ENCODE measurements at places on chromosomes 2 and 18.

DNA sequence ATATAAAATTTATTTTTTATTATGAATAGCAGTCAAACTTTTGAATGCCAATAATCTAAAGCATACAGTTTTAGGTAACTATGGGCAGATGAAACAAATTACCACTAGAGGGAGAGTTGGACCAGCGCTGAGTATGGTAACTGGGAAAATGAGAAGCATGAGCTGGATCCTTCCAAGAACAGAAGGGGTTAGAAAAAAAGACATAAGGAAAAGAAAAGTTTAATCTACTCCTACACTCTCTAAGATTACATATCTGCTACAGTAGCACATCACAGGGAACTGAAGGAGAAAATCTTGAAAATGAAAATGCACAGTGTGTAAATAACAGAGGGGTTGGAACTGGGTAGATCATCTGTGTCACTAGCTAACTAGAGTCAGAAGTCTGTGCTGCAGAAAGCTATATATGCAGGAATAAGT, 15.5 kb downstream of the REG3G start:
- no peak for DNase-seq

GRCh38 chr18:3624935-3625741, 175.2 kb downstream of the TGIF1 start:
- peak; percentile 76 for DNase-seq

- no peak for DNase-seq
Measured at GRCh38 chr2:199989822-199990221, 34.4 kb downstream of the MAIP1 start.

DNA sequence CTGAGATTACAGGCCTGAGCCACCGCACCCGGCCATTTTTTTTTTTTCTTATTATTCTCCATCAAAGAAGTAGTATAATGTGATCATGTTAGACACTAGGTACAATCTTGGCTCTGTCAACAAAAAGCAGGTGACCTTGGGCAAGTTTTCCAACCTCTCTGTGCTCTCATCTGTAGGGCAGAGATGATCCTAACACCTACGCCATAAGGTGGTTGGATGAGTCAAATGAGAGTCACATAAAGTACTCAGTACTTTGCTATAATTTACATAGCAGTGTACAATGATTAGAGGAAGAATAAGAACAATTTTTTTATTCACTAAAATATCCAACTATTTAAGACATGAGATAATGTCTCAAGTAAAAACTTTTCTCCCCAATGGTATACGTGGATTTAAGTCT, 128.6 kb downstream of the TGIF1 start:
- no peak for DNase-seq

DNA sequence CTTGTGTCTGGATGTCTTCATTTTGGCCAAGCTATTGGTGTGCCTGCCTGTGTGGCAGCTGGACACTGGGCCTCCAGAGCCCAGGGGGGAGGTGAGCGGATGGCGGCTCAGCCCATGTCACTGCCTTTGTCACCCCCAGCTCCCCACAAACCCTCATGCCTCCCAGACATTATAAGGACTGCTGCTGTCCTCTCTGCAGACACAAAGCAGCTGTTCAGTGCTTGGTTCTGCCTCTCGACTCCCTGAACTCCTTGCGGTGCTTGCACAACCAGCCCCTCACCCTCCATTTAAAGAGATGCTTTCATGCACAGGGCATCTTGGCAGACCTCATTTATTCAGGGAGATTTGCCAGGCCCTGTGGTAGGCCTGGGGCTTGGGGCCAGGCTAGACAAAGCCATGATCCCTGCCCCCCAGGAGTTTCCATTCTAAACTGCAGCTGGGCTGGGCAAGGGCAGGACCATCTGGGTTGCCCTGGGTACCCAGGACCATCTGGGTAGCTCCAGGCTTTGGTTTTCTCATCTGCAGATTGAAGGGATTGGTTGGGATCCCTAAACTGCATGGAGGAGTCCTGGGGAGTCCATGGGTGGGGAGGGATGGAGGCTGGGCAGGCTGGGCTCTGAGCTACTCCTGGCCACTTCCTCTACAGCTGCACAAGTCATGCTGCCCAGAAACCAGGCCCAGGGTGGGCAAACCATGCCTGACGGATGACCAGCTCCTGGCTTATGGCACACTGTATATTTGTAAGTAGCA, 168.5 kb downstream of the CELF4 start:
- no peak for DNase-seq

GRCh38 chr18:37346048-37346447, 219.6 kb downstream of the CELF4 start:
- DNase-seq, result no peak

DNA sequence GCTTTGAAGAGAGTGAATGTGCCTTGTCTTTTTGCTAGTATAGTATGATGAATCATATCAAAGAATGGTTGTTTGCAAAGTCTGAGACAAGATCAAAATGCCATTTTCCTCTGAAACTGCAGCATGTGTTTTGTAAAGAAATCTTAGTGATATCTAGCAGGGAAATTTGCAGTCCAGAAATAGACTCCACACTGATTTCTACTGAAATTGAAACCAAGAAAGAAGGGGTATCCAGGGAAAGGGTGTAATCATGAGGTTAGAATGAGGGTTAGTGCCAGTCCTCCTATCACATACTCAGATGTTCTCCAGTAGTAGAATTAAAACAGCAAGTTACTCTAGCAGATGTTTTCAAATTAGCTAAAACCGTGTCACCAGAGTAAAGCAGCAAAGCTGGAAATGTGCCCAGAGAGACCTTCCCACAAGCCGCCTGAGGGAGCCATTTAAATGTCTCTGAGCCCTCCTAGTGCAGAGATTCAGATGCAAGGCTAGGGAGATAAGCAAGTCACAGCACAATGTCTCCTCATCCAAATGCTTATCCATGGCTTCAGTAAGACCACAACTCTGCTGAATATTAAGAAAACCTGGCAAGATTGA, 4.9 kb downstream of the DLGAP1 start:
- DNase-seq, result no peak

- DNase-seq, result peak; percentile 33
Measured at GRCh38 chr18:44927127-44927849, 246.6 kb downstream of the SETBP1 start.

- no peak for DNase-seq
Measured at GRCh38 chr18:36398419-36398818, 100.9 kb downstream of the FHOD3 start.

GRCh38 chr2:206230060-206230762, 44.3 kb upstream of the ZDBF2 start:
- DNase-seq, result no peak

GRCh38 chr2:176575237-176575744, 306.0 kb downstream of the MTX2 start:
- DNase-seq, result no peak

DNA sequence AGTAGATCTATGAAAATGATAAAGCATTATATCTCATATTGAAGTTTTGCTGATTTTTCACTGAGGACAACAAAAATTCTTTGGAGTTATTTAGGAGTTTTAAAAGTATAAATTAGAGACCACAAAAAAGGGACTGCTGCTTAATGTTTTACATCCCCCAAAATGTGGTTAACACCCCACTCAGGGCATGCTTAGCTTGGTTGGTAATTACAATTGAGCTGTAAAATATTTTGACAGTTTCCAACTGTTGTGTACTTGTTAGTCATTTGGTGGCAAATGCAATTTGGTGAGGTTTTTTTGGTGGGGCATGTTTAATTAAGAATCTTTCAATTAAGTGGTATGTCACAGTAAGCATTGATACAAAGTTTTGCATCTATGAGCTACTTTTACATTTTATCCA, 137.3 kb upstream of the OTX1 start:
- no peak for DNase-seq

DNA sequence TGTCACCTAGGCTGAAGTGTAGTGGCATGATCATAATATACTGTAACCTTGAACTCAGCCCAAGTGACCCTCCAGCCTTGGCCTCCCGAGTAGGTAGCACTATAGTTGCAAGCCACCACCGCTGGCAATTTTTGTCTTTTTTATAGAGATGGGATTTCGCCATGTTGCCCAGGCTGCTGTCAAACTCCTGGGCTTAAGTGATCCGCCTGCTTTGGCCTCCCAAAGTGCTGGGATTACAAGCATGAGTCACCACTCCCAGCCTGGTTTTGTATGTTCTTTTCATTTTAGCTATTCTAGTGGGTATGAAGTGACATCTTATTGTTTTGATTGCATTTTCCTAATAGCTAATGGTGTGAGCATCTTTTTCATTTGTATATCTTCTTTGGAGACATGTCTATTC, 11.3 kb upstream of the EXOC6B start:
- DNase-seq, result no peak

GRCh38 chr2:28747714-28748113, 3.9 kb upstream of the PPP1CB start:
- DNase-seq, result no peak

- peak; percentile 34 for DNase-seq
Measured at GRCh38 chr2:224442071-224442967, 40.4 kb upstream of the FAM124B start.
